ENCODE measurements at places on chromosomes 12 and 14.

GRCh38 chr12:89392391-89392790 lies 40.1 kb upstream of the DUSP6 start:
- DNase-seq, result no peak

DNA sequence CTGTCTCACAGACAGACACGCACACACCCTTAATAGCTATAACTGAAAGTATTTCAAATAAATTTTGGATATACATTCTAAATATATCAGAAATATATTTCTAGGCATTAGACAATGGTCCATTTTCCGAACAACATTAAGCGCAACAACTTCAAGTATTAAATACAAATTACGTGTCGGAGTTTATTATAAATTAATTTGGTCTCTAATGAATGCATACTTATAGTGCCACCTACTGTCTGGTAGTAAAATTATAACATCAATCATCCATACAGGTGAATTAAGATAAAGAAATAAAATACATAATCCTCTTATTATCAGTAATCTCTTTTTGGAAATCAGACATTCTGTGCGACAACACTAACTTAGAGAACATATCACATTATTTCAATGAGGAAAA lies 27.2 kb upstream of the CMAS start:
- no peak for DNase-seq

DNA sequence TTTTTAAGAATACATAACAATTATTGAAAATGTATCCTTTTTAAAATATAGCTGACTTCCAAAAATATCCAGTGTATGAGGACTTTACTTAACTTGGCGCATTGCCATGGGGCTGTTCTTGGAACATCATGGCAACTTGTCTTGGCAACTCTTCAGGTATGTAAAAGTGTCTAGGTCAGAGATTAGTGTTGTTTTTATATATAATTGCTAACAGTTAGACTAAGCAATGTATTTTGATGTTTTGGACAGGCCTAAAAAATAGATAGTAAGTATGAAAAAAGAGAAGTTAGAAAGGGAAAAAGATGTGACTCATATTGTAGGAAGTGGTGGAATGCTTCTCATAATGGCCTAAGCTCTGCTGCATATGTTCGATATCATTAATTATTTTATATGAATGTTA lies 70.9 kb downstream of the MON2 start:
- no peak for DNase-seq

- DNase-seq, result no peak
These were observed 113.7 kb upstream of the MDM1 start for GRCh38 chr12:68445824-68446223.

DNA sequence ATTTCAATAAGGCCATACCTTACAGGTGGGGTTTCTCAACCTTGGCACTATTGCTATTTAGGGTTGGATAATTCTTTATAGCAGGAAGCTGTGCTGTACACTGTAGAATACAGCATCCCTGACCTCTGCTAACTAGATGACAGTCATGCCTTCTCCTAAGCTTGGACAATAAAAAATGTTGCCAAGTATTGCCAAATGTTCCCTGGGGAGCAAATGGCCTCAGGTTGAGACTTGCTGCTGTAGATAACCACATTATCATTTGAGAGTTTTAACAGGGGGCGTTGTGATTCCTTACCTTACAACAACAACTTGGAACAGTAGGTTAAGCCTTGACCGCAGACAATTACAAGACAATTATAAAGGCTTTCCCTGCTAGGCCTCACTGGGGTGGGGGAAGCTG lies 1073.6 kb upstream of the TMEM132C start:
- DNase-seq, result no peak

DNA sequence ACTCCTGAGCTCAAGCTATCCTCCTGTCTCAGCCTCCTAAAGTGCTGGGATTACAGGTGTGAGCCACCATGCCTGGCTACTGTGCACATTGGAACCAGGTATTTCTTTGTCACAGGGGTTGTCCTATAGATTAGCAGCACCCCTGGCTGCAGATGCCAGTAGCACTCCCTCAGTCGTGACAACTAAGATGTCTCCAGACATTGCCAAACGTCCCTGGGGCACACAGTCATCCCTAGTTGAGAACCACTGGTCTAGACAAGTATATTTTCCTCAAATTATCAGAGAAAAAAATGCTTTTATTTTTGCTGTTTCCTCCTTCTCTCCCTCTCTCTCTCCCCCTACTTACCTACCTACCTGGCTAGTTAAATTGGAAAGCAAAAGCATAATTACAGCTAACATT lies 17.9 kb upstream of the P2RX7 start:
- no peak for DNase-seq

GRCh38 chr12:2160043-2160442 lies 107.3 kb downstream of the CACNA1C start:
- no peak for DNase-seq

DNA sequence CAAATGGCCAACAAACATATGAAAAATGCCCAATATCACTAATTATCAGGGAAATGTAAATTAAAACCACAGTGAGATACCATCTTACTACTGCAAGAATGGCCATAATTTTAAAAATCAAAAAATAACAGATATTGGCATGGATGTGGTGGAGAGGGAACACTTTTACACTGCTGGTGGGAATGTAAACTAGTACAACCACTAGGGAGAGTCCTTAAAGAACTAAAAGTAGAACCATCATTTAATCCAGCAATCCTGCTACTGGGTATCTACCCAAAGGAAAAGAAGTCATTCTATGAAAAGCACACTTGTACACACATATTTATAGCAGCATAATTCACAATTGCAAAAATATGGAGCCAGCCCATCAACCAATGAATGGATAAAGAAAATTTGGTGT lies 459.7 kb downstream of the GXYLT1 start:
- no peak for DNase-seq
